Stimulated activated CD8-positive, alpha-beta memory T cell treated with anti-CD3 and anti-CD28 coated beads, Interleukin-2, amount 100 ng/mL, for 1 hour (primary cell): ENCODE measurements at places on chromosomes 16 and 17.

GRCh38 chr16:942436-943060 lies 28.2 kb downstream of the LMF1 start:
- DNase-seq: no peak

DNA sequence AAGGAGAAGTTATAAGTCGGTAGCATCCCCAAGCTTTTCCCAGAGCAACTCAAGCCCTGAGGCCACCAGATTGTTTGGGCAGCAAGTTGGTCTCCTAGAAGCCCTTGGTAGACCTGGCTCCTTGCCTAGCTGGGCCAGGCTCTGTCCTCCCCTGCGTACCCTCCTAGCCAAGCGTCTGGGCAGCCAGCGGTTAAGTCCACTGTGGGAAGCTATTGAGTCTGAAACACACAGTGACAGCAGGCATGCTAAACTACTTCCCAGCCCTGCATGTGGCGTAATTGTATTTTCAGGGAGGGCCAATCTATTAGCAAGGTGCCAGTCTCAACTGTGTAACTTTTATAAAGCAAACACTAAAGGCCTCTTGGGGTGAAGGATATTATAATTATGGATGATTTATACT lies 419.1 kb upstream of the RBFOX1 start:
- no peak for DNase-seq

- no peak for DNase-seq
Measured at GRCh38 chr17:55500103-55500502, 11.1 kb downstream of the SMIM36 start.

DNA sequence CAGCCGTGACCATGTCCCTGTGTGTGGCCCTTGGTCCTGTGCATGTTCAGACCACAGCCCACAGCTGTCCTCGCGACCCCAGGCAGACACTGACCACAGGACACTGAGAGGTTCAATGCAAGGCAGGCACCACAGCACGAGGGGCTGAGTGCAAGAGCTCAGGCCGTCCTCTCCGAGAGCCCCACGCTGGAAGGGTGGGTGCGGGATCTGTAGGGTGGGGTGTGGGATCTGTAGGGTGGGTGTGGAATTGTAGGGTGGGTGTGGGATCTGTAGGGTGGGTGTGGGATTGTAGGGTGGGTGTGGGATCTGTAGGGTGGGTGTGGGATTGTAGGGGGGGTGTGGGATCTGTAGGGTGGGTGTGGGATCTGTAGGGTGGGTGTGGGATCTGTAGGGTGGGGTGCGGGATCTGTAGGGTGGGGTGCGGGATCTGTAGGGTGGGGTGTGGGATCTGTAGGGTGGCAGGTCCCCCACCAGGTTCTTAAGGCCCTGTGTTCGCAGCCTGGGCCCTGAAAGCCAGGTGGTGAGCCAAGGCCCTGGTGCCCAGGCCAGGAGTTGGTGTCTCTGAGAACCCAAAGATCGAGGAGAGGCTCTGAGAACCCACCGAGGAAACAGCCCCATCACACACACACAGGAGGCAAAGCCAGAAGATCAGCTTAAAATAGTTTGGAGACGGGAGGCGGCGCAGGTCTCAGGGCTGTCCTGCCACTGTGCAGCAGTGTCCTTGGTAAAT lies 48.2 kb downstream of the METRNL start:
- no peak for DNase-seq

DNA sequence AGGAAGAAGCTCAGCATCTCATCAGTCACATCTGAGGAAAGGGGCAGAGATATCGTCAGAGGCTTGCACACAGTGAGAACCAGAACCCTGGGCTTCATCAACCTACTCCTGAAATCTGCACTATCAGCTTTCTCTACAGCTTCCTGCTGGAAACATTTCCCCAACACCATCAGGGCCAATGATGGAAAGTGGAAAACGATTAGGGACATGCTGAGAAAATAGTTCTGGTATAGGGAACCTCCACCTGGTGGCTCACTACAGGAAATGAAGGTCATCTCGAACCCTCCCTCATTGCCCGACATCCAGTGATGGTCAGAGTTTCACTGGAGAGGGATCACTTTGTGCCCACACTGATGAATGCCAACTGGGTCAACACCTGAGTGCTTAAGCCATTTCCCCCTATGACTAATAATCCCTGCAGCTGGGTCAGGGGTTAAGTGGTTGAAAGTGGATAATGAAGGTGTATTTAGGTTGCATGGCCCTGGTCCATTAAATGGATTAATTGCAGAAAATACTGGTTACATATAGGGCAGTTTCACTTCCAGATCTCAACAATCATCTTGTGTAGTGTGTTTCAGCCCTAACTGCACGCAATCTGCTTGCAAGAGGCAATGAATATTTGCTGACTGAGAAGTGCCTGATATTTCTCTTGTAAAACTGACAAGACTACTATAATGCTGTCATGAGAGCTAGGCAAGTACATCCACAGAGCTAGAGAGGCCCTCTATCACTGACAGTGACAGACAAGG lies 43.1 kb upstream of the GSG1L start:
- DNase-seq: no peak

DNA sequence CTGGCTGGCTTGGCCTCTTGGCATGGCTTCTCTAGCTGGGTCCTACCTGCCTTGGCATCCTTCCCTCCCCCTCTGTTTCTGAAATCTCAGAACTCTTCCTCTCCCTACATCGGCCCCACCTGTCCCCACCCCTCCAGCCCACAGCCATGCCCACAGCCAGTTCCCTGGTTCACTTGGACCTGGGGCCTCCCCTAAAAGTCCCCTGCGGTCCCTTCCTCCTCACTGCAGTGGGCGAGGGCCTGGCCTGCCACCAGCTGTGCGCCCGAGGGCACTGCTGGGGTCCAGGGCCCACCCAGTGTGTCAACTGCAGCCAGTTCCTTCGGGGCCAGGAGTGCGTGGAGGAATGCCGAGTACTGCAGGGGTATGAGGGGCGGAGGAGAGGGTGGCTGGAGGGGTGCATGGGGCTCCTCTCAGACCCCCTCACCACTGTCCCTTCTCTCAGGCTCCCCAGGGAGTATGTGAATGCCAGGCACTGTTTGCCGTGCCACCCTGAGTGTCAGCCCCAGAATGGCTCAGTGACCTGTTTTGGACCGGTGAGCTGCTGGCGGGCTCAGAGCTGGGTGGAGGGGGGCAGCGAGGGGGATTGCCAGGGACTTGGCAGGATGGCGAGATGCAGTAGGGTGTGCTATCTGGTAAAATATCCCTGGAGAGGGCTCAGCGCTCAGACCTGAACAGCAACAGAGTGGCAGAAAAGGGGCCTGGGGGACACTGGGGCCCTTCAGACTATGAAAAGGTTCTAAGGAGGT lies 14.1 kb downstream of the MIEN1 start:
- no peak for DNase-seq

DNA sequence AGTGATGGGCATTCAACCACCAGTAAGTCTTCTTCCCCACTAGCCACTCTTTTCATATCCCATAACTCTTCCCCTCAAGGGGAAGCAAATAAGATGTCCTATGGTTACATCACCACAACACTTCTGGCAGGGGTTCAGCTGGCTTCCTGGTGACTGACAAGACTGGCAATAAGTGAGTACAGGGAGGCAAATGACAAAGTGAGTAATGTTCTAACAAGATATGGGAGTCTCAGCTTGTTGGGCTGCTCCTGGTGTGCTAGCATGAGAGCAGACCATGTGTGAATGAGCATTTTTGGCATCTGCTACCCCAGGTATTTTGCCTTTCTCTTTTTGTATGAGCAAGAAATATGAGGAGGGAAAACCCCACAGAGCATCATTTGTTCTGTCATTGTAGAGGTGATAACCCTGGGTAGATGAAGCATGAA lies 9.9 kb downstream of the TMIGD1 start:
- no peak for DNase-seq

DNA sequence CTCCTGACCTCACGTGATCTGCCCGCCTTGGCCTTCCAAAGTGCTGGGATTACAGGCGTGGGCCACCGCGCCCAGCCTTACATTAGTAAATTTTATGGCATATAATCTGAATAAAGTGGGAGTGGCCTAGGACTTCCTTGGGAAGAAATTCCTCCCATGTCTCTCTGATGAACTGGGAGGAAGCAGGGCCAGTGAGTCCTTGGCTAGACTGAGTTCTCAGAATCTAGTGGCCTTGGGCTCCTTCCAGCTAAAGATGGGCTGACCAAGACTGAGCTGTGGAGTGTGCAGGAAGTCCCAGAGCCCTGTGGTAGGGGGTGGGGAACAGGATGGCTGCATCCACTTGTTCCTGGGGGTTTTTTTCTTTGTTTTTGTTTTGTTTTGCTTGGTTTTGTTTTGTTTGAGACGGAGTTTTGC lies 10.0 kb upstream of the NAGLU start:
- no peak for DNase-seq

GRCh38 chr17:76617838-76618237 lies 25.7 kb downstream of the ST6GALNAC1 start:
- DNase-seq: no peak

DNA sequence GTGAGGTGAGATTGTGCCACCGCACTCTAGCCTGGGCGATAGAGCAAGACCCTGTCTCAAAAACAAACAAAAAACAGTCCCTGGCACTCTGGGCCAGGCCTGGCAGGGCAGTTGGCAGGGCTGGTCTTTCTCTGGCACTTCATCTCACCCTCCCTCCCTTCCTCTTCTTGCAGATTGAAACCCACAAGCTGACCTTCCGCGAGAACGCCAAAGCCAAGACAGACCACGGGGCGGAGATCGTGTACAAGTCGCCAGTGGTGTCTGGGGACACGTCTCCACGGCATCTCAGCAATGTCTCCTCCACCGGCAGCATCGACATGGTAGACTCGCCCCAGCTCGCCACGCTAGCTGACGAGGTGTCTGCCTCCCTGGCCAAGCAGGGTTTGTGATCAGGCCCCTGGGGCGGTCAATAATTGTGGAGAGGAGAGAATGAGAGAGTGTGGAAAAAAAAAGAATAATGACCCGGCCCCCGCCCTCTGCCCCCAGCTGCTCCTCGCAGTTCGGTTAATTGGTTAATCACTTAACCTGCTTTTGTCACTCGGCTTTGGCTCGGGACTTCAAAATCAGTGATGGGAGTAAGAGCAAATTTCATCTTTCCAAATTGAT lies 24.8 kb downstream of the STH start:
- no peak for DNase-seq

GRCh38 chr16:70703041-70703834 lies 17.4 kb upstream of the MTSS2 start:
- no peak for DNase-seq

GRCh38 chr16:11135464-11135973 lies 120.5 kb downstream of the SOCS1 start:
- DNase-seq: no peak

DNA sequence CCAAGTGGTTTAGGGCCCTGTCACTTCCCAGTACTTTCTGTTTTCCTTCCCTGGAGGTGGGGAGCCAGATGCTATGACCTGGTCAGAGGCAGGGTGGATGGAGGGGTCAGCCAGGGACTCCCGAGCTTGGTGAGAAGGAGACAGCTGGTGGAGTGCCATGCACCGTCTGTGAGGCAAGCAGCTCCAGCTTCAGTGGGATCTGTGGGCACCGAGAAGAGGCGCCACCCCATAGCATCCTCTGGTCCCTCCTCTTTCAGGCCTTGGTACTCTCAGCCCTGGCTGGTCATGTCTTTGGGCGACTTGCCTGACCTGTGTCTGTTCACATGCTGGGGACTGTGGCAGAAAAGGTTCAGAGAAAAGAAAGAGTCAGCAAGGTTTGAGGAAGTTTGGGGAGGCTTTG lies 299.3 kb upstream of the N4BP1 start:
- DNase-seq: no peak

DNA sequence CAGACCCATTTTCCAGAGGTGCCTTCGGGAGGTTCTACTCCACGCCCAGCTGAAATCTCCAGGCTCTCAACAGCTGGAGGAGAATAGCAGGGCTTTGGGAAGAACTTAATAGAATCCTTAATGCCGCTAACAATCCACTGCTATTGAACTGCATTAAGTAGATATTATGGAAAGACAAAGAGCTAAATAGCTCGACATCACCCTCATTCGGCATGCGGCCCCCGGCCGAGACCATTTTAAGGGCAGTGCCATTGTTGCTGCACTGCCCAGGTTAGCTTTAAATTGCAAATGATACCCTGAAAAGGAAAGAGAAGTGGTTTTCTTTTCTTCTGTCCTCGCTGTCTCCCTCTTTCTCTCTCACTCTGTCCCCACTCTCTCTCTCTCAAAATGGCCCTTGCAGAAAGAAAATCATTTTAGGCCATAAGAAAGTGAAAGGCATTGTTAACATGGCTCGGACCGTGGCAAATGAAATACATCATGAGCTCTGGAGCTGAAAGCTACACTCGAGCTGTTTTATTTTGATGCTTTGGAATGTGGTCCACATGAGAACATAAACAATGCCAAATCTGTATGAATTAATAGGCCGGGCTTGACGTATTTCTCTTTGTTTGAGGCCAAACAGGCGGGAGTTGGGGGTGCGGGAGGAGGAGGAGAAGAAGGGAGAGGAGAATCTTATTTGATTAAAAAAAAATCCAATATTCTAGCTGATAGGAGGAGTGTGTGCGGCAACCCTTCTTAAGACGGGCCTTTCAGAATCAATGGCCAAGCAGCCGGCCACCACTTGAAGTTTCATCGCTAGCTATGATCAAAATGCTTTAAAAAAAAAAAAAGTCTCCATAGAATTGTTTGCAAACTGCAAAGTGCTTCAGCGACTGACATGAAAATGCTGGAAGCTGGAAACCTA lies 298.8 kb upstream of the IRX3 start:
- DNase-seq: no peak

DNA sequence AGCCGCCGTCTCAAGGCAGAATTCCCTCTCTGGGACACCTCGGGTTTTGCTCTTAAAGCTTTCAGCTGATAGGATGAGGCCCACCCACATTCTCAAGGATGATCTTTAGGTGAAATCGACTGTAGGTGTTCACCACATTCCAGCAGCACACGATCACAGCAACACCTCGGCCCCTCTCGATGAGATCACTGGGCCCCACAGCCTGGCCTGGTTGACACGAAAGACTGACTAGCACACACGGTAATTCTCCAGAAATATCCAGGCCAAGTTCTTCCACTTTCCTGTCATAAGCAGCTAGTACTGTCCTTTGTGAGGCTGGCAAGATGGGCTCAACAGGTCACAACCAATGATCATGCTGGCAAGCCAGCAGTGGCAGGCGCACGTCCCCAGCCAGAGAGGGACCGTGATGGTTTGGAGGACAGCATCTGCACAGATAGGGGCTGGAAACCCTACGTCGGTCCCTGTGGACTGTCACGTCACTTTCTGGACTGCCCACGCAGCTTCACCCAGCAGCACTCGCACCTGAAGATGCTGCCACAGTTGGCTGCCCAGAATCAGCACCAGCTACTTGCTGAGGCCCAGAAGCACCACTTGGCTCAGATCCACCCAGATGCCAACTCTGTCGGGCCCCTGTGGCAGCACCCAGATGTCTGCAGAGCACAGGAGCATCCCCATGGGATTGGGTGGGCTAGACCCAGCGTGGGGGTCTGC lies 17.4 kb downstream of the TMC6 start:
- DNase-seq: no peak

DNA sequence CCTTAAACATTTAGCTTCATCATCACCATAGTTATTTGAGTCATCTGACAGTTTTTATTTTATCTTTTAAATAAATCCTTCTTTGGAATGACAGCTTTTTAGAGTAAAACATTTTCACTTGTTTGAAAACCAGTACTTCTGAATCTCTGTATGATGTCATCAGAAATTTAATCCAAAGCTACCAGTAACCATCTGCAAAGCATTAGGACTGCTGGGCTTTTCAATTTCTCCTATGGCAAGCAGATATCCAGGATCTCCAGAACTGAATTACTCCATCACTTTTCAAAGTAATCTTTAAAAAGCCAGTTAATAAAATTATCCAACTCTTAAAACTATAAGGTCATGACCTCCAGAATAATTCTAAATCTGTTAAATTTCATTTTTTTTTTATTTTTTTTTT lies 51.5 kb downstream of the CHCT1 start:
- no peak for DNase-seq
